HCEC 1CT (cell line): ENCODE measurements at places on chromosomes 16 and 17.

- DNase-seq = no peak
Measured at GRCh38 chr17:2712300-2713043, 908 bp upstream of the CLUH start.

GRCh38 chr17:75181608-75182318 is 996 bp downstream of the SUMO2 start:
- DNase-seq = peak; percentile 23

GRCh38 chr17:8847891-8848290 is 19.6 kb downstream of the PIK3R6 start:
- DNase-seq = no peak

DNA sequence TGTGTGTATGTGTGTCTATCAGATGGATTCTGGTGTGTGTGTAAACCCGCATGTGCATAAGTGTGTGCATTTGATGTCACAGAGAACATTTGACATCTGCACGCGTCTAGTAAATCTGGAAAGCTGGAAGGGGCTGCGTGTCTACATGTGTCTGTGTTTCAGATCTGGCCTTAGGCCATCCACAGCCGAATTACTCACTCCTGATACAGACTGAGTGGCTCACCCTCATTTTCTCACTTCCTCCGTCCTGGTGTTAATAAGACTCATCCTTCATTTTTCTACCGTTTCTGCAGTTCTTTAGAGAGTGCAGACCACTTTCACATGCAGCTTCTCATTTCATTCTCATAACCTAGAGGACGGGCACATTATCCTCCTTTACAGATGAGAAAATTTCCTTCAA is 491.6 kb downstream of the CDH13 start:
- DNase-seq = peak; percentile 24

DNA sequence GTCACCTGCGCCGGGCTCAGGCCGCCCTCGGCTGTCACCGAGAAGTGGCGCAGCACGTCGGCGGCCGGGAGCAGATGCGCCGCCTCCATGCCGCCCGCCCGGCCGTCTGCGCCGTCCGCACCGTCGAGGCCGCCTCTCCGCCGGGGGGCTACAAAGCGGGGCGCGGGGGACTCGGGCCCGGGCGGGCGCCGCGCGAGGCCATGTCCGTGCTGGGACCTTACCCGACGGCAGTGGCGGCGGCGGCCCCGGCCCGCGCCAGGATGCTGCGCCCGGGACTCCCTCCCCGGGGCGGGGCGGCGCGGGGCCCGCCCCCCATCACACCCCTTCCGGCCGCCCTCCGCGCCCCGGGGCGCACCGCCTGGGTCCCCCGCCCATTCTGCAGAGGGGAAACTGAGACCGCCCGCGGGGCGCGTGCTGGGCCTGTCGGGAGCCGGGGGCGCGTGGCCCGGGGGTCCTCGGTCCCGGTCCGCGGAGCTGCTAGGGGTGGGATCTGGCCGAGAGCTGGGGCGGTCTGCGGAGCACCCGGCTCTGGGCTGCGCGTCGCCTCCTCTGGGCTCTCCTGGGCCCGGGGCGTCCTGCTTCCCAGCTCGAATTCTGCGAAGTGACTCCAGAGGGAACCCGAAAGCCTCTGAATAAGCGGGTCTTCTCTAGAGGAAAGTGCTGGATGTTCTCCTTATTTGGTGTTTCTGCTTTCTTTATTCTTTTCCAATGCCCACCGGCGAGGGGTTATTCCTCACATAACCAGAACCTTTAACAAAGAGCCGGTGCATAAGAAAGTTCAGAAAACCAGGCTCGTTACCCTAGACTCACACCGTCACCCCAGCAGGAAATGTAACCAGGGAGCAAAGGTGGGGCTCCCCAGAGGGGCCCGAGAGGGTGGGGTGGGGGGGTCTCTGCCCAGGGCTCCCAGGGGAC is at the start of gene ATP2A3:
ATP2A3 (minus strand) TSS at position 235 of the 915 bp plus-strand sequence; CDS start at position 89, 146 bp downstream.
- no peak for DNase-seq

DNA sequence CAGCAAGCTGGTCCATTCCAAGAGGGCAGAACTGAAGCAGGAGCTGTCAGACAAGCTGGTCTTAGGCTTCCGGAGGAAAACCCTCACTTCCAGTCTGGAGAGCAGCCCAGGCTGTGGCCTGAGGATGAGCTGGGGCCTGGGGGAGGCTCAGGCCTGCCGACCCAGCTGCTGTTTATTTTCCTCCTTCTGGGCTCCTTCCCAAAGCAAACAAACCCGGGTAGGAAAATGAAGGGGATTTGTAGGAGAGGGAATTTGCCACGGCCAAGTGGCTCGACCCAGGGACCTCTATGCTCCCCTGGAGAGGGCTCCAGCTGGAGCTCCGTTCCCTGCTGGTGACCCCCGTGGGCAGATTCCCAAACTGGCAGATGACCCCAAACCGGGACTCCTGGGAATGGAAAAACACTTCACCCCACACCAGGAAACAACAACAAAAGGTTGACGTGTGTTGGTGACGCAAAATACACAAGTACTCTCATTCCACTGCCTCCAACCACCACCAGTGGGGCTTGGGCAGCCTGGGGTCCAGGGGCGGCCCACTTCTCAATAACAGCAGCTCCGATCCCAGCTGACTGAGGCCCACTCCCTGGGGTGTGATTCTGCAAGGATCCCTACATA is 8.8 kb downstream of the JUP start:
- DNase-seq = peak; percentile 93

- no peak for DNase-seq
Measured at GRCh38 chr17:54718286-54718685, 182.4 kb upstream of the TOM1L1 start.

- DNase-seq = no peak
Measured at GRCh38 chr16:2786061-2786825, 1.1 kb downstream of the PRSS33 start.

- no peak for DNase-seq
Measured at GRCh38 chr17:75514919-75515495, 330 bp downstream of the CASKIN2 start.

DNA sequence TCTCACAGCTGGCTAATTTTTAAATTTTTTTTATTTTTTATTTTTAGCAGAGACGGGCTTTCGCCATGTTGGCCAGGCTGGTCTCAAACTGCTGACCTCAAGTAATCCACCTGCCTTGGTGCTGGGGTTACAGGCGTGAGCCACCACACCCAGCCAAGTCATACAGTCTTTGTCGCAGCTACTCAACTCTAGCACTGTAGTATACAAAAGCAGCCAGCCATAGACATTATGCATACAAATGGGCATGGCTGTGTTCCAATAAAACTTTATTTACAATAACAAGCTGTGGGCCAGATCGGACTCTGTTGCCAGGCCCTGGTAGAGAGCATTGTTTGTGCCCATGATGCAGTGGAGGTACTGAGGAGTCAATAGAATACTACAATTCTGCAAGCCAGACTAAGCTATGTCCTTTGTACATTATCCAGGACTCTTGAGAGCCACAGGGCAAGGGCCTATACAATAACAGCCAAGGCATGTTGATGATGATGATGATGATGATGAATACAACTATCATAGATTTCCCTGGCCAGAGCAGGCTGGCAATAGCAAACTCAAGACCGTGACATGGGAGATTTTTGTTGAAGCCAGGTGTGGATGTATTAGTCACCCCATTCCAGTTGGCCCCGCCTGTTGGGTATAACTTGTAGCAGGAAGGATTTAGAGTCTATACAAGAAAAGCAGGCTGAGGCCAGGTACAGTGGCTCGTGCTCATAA is 101.8 kb downstream of the MYH11 start:
- DNase-seq = no peak
